ENCODE measurements at places on chromosomes 7 and 10.

DNA sequence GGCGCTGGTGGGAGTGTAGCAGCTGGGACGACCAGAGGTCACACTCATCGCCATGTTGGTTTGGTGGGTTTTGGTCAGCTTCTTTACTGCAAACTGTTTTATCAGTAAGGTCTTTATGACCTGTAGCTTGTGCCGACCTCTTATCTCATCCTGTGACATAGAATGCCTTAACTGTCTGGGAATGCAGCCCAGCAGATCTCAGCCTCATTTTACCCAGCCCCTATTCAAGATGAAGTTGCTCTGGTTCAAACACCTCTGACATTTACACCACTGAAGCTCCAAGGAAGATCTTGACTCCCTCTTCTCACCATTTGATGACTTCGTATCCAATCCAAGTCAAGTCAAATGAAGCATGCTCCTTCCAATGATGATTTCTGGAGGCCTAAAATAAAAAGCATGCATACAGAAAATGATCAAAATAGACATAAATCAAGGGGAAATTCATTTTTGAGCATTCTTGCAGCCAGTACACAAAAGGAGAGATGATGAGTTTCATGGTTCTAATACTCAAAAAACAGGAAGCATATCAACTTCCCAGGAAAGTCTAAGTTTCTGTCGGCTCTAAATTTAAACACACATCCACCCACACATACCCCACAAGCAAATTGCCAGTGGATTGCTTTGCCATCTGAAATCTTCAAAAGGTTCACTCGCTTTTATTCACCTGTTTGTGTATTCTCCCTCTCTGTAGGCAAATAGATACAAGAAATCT is 2.4 kb upstream of the PSMG3 start:
- no peak for DNase-seq

DNA sequence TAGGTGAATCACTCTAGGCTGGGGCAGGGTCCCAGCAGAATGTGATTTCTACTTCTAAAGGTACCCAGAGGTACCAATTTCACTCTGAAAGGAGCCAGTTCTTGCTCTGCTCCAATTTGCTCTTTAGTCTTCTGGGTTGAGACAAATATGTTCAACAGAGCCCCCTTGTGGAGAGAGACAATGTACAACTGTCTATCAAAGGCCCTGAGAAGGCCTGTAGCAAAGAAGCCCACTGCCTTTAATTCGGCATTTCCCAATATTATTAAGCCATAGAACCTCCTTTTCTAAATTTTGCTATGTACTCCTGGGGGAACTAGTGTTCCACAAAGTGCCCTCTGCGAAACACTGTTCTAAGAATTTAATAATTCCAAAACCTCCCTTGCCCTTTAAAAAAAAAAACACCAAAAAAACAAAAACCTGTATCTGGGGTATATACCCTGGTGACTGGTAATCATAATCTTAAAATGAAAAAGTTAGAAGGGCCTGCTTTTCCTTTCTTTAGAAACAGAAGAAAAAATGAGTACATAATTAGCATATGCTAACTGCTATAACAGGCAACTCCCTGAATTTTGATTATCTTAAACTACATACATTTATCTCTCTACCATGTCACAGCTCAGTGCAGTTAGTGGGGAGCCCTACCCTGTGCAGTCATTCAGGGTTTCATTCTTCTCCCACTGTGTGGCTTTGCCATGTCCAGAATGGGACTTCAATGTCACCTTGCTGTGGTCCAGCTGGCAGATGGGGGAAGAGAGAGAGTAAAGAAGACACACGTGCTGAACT is 160.9 kb upstream of the BMPER start:
- no peak for DNase-seq

DNA sequence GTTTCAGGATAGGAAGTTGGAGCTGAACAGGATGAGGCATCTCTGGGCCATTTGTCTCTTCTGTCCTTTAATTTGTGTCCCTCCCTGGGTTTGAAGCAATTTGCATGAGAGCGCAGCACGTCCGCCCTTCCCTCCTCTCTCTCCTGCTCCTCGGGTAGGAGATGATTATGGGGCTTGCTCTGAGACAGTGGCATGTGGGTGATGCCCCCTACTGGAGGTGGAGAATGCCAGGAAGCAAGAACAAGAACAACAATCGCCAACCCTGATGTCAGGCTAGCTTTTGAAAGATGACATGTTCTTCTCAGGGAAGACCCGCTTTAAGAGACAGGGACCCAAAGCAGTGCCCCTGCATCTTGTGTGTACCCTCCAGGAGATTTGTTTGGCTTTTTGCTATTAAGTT is 63.9 kb upstream of the LOXL4 start:
- no peak for DNase-seq

DNA sequence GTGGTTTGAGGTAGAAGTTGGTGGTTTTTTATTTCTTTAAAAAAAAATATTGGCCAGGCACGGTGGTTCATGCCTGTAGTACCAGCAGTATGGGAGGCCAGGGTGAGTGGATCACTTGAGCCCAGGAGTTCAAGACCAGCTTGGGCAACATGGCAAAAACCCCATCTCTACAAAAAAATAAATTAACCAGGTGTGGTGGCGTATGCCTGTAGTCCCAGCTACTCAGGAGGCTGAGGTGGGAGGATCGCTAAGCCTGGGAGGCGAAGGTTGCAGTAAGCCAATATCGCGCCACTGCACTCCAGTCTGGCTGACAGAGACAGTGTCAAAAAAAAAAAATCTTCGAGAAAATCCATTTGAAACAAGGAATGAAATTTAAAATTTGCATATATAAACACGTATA is 1.1 kb downstream of the IL2RA start:
- DNase-seq, result no peak

- no peak for DNase-seq
Observed at GRCh38 chr7:73681031-73681430, 2.2 kb downstream of the DNAJC30 start.

- DNase-seq, result no peak
Observed at GRCh38 chr7:74482629-74483401, 29.1 kb downstream of the GTF2IRD1 start.

- no peak for DNase-seq
Observed at GRCh38 chr7:34851431-34851830, 185.9 kb downstream of the DPY19L1 start.

DNA sequence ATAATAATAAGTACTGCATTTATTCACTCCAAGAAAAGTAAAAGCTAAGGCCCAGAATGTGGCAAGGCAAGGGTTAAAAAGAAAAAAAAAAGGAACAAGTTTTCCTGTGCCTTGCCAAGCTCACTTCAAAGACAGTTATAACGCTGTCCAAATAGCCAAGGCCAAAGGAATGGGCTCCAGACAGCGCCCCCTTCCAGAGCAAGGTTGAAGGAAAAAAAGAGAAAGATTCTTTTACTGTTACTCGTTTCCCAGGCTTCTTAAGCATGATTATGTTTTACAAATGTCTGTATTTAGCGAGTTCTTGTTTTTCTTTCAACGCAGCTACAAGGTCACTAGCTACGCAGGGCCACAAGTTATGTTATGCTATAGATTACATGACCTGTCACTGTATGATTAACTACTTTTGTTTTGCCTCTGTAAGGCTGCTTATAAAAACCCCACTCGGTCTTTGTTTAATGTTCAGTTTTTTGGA is 9.1 kb upstream of the EIF4H start:
- DNase-seq, result no peak
